ENCODE measurements at places on chromosomes 1 and 21.

GRCh38 chr1:21586222-21586621, 77.0 kb downstream of the ALPL start:
- no peak for DNase-seq

- no peak for DNase-seq
Measured at GRCh38 chr1:50930193-50930592, 29.9 kb downstream of the FAF1 start.

DNA sequence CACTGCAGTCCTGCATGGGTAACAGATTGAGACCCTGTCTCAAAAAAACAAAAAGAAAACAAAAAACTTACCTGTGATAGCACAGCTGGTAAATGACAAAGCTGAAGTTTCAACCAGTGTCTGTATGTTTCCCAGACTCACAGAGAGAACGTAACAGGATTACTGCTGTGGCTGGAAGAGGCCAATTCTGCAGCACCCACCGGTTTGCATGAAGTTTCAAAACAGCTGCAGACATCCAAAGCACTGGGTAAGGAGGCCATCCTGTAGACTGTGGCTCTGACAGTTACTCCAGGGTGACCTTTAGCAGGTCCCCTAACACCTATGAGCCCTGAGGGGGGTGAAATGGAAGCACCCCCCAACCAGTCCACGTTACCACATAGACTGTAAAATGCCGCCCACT, 7.5 kb downstream of the ID3 start:
- no peak for DNase-seq

DNA sequence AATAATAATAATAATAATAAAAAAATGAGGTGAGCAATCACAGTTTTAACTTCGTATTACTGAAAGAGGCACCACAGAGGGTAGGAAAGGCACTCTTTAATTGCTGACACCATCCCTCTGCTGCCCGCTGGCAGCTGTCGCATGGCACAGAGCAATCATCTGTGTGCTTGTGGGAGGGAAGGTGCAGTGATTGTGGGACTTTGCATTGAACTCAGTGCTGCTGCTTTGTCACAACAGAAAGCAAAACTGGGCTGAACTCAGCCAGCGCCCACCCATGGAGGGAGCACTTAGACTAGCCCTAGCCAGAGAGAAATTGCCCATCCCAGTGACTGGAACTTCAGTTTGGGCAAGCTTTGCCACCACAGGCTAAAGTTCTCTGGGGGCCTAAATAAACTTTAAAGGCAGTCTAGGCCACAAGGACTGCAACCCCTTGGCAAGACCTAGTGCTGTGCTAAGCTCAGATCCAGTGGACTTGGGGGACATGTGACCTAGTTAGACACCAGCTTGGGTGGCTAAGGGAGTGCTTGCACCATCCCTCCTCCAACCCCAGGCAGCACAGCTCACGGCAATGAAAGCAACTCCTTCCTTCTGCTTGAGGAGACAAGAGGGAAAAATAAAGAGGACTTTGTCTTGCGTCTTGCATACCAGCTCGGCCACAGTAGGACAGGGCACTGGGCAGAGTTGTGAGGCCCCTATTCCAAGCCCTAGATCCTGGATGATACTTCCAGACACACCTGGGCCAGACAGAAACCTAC, 59.3 kb downstream of the WDR4 start:
- DNase-seq, result no peak

- DNase-seq, result no peak
Measured at GRCh38 chr1:225435957-225436392, 8.1 kb upstream of the LBR start.

GRCh38 chr1:30888391-30888790, 20.2 kb downstream of the SDC3 start:
- DNase-seq, result no peak

GRCh38 chr21:45870851-45871615, 110.5 kb upstream of the COL6A1 start:
- DNase-seq, result no peak

GRCh38 chr1:235708390-235708962, 58.9 kb upstream of the GNG4 start:
- no peak for DNase-seq

- DNase-seq, result peak; percentile 35
Measured at GRCh38 chr1:84246213-84246612, 55.3 kb upstream of the SAMD13 start.

GRCh38 chr1:184743062-184743756, 11.4 kb downstream of the EDEM3 start:
- no peak for DNase-seq

GRCh38 chr1:57797084-57797483, 373.2 kb upstream of the DAB1 start:
- DNase-seq, result no peak

- no peak for DNase-seq
Measured at GRCh38 chr1:64887689-64888217, 78.6 kb downstream of the JAK1 start.

DNA sequence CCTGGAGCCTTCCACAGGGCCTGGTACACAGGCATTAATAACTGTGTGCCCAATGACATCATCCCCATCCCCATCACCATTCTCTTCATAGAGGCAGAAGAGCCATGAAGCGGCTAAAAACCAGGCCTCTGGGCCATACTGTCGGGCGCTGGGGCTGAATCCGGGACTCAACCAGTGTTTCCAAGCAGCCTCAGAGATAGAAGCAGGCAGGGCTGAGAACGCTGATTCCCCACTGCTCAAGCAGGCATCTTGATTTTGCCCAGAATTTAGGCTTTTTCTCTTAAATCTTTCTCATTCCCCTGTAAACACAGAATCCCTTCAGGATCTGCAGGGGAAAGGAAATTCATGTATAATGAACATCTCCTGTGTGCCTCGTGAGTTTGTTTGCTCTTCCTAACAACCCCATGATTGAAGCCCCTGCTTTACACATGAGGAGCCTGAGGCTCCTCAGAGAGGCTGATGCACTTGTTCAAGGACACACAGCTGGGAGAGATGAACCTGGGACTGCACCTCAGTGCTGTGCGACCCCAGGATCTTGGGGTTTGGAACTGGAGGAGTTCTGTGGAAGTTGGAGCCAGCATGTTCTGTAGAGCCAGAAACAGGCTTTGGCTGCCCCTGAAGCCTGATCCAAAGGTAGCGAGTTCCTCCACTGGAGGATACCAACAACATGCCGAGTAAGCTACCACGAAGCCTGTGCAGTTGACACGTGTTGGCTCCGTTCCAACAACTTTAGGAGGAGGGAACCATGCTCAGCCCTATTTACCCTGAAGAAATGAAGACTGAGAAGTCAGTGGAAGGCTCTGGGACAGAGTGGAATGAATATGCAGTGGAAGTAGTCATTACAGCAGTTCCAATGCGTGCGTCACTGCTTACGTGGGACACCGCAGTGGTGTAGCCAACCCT, 55.5 kb downstream of the EDN2 start:
- DNase-seq, result no peak

- DNase-seq, result peak; percentile 85
Measured at GRCh38 chr1:160795951-160796383, at the start of gene LY9. LY9 (plus strand) TSS chr1:160796174; CDS start chr1:160796188, 14 bp downstream.

DNA sequence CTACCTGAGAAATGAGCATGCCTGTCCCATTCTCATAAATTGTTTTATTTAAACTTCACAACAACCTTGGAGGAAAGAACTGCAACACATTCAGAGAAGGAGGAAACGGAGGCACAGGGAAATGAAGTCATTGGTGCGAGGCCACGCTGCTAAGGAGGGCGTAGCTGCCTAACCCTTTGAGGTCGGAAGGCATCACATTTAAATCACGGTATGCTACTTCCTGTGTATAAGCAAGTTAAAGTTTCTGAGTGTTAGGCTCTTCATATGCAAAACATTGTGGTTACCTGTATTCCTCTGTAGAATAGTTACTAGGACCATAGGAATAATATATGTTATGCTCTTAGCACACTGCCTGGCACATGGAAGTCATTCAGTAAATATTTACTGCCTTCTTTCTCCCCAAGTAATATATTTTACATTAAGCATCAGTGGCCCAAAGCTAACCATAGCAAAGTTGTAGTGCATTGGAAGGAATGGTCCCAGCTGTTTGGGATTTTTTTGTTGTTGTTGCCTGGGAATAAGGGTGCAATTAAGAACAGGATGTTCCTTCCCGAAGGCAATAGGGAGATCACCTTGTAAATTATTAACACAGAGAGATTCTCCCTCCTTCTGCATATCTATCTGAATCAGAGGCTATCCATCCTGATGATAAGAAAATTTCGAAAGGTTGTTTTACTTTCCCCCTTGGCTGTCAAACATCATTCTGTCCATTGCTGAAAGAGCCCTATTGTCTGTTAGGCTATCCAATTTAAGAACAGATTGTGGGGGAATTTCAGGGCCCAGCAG, 192.2 kb upstream of the C8B start:
- DNase-seq, result no peak

- DNase-seq, result peak; percentile 66
Measured at GRCh38 chr21:45555557-45556301, 13.5 kb upstream of the SLC19A1 start.

DNA sequence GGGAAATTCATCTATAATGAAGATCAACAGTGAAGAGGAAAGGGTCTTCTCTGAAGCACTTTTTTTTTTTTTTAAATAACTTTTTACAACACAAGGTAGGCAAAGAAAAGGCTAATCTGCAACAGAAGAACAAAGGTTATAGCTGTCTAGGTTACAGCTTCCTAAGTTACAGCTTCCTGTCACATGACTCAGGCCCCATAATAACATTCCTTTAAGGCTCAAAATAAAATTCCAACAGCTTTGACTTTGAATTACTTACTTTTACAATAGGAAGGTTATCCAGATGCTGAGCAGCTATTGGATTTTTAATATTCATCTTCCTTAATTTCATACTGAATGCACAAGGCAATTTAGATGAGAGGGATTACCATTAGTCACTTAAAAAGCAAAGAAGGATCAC, 40.4 kb upstream of the TMEM61 start:
- DNase-seq, result no peak

DNA sequence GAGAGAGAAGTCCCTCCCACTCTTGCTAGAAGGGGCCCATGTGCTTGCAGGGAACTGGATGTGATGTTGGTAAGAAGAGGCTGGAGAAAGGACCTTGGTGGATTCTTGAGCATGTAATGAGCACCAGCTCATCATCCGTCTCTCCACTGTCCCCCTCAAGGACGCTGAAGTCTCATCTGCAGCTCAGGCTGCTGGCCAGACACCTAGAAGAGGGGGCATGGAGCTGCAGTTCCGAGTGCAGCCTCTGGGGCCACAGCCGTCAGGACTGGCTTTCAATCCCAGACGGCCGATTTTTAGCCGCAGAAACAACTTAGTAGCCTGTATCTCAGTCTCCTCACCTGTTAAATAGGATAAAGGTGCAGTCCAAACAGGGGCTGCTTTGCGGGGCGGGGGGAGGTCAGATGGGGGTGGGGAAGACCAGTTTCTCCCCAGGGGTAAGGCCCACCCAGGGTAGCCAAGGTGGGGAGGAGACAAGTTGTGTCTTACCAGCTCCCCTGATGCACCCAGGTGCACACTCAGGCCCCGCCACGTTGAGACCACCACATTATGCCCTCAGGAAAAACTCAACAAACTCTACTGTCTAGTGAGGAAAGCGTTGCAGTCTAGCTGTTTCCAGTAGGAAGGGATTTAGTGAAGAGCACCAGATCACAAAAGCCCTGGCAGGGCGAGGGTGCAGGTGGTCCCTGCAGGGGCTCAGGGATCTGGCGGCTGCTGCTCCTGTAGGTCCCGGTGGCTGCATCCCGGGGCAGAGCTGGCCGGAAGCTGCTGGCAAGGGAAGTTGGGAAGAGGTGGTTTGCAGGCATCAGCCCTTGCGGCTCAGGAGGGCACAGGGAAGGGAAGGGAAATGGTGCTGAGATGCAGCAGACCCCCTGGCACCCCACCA, 29.5 kb downstream of the LDLRAP1 start:
- DNase-seq, result peak; percentile 52

DNA sequence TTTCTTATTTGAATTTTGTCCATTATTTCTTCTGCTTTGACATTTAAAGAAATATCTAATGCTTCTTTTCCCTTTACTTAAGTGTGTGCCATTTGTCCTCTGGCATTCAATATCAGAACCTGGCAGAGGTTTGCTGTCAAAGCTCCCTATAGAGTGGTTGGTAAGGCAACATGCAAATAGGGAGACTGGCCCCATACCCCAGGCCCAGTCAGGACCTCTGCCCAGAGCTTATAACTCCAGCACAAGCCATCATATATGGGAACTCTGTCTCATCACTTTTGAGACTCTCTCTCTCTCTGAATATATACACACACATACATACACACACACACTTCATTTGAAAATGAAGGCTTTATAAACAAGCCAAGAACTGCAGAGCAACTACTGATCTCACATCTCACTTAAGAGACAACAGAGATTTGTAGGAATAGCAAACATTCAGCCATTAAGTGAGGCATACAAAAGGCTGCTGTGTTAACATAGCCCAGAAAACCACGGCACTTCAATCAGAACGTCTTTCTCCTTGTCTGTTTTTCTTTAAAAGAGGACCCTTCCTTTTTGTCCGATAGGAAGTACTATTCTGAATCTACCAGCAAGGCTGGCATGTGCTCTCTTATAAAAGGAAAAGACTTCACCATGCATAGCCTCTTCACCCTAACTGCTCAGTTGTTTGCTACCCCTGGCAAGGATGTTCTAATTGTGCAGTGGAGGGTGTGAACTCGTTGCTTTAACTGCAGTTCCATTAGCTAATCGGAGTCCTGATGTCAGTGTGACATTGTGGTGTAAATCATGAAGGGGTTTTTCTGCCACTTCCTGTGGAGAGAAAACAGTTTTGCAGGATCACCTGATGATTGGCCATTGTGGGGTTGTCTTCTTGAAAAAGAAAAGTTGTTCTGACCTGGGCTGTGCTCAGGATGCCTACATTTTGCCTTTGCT, 101.7 kb downstream of the NR5A2 start:
- no peak for DNase-seq

- no peak for DNase-seq
Measured at GRCh38 chr1:88311265-88311664, 372.8 kb upstream of the PKN2 start.

DNA sequence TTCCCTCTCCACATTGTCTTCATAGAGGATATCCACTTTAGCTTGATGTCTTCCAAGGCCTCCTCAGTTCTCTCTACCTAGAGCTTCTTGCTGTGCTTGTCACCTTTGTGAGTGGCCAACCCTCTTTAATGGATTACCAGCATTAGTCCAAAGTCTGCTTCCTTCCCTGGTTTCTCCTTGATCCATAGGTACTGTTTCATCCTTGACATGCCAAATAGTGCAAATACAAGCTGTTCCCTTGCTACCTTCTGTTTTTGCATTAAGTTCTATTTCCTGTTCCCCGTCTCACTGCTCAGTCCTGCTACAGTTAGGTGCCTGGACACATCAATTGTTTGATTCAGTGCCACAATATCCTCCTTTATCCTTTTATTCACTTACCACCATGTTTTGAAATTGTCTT, 19.2 kb downstream of the MAST2 start:
- DNase-seq, result no peak

DNA sequence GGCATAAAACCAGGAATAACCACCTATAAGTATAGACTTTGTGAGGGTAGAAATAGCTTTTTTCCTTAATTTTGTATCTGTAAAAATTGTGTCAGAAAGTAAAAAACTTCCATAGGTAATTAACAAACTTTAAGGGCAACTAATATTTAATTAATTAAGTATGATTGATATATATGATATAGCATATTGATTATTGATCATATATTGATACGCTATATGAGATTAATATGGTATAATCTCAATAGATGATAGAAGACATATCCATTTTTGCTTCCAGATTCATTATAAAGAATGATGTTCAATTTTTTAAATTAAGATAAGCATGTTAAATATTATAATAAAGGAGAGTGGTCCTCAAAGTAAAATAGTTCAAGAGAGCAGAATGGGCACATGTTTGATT, 99.3 kb upstream of the VAV3 start:
- no peak for DNase-seq

GRCh38 chr21:37606549-37606948, 240.0 kb downstream of the DYRK1A start:
- no peak for DNase-seq

Data from suppressor macrophage treated with lipopolysaccharide for 4 hours (primary cell).